ENCODE measurements at places on chromosomes 5 and 9. TPM values are rescaled to one million over a fixed set of nuclear protein-coding genes. Genes with fewer than 3 reads are reported as not detected.

The CBY3 gene
- total RNA-seq, result 0.68 TPM

The SPINK4 gene
- not detected for total RNA-seq

The GFPT2 gene
- 0.18 TPM for total RNA-seq

The PCDHGB6 gene
- total RNA-seq, result not detected

The ANKRA2 gene
- 15.6 TPM for total RNA-seq

The PDCD1LG2 gene
- total RNA-seq, result 0.08 TPM

The NRG2 gene
- 0.10 TPM for total RNA-seq

DNA sequence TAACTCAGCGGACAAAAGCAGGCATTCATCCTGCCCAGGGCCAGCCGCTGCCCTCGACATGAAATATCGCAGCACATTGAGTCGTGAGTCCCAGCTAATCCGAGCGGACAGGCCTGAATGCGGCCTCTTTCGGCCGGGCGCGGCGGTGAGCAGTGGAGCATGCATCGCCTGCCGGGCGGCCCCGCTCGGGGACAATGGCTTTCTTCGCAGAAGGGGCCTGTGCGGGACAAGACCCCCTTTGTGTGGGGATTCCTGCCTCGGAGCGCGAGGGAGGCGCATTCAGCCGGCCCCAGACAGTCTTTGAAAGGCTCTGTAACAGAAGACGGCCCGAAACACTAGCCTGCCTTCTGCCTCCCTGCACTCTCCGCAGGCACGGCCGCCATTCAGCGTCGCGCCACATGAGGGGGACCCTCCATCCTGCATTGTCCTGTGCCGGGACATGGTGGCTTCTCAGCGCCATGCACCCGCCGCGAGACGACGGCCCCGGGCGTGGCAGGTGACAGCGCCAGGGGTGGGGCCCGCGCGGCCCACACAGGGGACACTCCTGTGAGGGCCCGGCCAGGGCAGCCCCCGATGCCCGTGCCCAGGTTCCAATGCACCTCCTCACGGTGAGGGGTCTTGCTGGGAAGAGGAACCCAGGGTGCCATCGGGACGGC lies 52.0 kb downstream of the EXD3 start:
- no peak for DNase-seq

DNA sequence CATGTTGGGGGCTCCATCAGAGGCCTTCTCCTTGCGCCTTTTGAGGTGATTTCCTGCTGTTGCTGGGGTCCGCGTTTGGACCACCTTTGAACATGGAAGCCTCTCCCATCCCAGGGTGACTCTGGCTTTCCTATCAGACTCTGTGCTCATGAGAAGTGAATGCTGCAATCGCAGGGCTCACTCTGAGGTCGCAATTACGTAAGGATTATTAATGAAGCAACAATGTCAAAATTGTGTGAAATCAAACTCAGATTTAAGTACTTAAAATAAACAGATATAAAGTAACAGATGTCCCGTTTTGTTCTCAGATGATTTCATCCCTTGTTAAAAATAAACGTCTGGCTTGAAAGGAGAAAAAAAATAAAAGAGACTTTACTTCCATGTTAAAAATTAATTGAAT lies 634.2 kb downstream of the BNC2 start:
- no peak for DNase-seq

DNA sequence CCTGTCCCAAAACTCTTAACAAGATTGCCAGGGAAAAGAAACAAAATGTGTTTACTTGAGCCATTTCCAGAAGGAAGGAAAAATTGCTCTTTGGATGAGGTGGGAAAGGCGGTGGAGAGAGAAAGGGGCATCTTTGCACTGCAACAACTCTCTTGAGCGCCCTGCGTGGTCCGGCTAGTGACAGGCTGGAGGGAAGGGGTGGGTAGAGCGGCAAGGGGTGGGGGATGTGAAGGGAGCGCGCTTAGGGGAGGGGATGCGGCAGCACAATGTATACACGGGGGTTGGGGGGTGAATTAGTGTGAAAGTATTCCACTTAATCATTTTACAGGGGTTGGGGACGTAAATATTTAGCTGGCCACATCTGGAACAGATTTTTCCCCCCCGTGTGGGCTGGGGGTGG lies 1.3 kb downstream of the FGF10 start:
- no peak for DNase-seq

- DNase-seq, result peak; percentile 21
Measured at GRCh38 chr9:132283165-132283564, 71.6 kb downstream of the SETX start.

DNA sequence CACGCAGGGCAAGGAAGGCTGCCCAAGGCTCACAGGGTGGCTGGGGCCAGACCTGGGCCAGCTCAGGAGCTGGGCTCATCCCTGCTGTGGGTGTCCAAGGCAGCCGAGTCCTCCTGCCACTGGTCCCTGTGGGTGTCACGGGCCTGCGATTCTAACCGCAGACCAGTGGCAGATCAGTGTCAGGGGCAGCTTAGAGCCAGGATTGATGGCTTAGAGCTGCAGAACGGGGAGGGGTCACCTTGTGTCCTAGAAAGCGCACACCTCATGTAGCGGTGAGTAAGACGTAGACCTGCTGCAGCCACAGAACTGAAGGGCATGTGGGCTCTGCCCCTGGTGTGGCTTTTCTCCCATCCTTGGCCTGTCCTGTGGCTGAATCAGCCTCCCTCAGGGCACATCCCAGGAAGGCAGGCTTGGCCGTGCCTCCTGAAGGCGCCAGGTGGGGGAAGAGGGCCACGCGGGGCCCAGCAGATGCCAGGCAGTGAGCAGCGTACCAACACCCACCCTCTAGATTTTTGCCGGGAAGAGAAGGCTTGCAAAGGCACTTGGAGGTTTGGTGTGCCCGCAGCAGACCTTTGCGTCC lies 78.3 kb upstream of the FCN2 start:
- no peak for DNase-seq

DNA sequence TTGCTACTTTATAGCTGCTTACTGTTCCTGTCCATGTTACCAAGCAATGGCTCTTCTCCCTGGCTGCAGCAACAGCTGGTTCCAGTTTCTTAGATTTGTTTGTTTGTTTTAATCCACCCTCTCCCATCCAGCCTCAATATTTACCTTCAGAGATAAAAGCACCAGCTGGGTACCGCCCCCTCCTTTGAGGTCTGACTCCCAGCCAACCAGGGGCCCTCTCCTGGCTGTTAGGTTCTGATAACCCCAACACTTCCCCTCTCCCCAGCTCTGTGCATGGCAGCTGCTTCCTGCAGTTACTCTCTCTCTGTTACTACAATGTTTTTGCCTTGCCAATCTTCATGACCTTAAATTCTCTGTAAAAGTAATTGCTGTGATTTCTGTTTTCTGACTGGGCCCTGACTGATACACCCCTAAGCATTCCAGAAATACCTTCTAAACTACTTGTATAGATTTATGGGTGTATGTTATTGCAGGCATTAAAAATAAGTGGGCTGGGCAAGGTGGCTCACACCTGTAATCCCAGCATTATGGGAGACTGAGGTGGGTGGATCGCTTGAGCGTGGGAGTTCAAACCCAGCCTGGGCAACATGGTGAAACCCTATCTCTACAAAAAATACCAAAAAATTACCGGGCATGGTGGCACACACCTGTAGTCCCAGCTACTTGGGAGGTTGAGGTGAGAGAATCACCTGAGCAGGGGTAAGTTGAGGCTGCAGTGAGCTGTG lies 2.6 kb upstream of the GCNT1 start:
- no peak for DNase-seq

DNA sequence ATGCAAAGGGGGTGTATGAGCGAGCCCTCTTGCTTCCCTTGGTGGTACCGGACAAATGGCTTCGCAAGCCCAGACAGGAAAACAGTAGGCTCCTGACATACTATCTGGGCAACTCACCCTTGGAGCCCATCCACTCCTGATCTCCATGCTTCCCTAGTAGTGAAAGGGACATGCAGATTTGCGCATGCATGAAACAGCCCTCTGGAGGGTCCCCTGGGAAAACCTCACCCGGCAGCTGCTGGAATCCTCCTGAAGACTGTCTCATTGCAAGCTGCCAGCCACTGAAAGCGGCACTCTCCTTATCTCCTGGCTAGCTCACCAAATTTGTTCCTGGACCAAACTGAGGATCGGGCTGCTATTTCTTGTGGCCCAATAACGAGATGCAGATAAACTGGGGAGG lies 10.2 kb downstream of the ZNF169 start:
- DNase-seq, result no peak

GRCh38 chr9:108181441-108181840 lies 674.3 kb downstream of the ACTL7B start:
- DNase-seq, result no peak

GRCh38 chr9:127336506-127337352 lies 60.2 kb upstream of the SLC2A8 start:
- DNase-seq, result no peak

DNA sequence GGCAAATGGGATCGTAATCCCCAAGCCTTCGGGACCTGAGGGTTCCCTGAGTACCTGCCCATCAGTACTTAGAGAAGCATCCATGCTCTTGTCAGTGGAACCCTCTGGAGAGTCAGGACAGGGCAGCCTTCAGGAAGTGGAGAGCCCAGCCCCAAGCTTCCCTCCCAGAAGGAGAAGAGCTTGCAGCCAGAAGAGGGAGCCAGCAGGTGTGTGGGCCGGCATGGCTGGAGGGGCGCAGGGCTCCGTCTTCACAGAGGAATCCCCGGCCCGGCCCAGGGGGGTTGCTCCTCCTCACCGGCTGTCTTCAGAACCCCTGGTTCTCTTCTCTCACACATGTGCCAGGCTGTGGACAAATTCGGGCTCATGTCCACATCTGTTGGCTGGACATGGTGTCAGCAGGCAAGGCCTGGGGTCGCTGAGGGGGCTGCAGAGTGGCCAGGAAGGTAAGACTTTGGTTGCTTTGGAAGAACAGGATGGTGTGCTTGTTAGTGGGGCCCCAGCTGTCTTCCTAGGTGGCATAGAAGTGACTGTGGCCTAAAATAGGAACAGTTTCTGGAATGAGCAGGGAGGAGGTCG lies 58.9 kb upstream of the RXRA start:
- no peak for DNase-seq

DNA sequence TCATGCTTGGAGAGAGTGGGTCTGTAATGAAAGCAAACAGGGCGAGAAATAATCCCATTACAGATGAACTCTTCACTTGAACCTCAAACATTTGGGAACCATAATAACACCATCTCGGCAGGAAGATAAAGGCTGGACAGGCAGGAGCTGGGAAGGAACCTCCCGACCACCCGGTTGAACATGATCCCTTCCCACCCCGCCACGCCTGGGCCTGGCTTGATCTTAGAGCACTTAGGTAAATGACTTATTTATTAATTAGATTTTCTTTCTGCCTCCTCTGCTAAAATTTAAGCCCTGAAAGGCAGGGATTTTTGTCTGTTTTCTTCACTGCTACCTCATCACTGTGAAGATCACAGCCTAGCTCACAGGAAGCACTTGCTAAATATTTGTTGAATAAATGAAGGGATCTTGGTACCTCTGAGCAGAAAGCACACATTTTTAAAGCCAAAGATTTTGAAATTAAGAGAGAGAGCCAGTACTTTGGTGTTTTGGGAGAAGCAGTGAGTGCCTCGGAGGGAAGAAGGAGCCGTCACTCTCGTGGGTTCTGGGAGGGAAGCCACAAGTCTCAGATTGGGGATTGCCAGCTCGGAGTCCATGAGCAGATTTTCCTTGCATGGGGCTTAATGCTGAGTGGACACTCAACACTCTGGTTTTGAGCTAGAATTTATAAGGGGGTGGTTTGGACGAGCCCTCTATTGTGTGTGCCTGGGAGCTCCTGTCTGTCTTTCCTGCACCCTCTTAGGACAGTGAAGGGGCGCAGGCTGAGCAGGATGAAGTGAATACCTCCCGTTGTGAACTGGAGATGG lies 133.3 kb downstream of the MACROH2A1 start:
- no peak for DNase-seq

- DNase-seq, result no peak
Measured at GRCh38 chr5:112885001-112885400, 23.9 kb downstream of the SRP19 start.

- DNase-seq, result peak; percentile 22
Measured at GRCh38 chr5:73120222-73121118, at the start of gene TMEM171. Gene TMEM171, plus strand, starts transcription at chr5:73120575. Its CDS starts 2,799 bp downstream, at chr5:73123374.

DNA sequence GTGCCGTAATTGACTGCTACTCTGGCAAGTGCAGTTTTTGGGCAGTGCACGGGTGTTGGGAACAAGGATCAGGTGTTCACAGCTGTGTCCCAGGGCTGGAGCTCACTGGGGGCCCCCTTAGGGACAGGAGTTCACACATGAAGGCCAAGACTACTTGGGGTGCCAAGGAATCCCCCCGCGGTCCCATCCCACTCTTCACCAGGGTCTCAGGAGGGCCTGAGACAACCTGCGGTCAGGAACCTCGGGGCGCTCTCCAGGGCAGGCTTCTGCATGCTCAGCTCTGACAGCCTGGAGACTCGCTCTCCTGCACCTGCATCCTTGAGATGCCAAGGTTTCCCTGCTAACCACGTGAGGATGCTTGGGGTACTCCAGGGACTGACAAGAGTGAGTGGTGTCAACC lies 2.3 kb upstream of the MAN1B1 start:
- no peak for DNase-seq

GRCh38 chr5:158921441-158922262 lies 178.1 kb downstream of the EBF1 start:
- DNase-seq, result no peak

Measured in activated naive CD8-positive, alpha-beta T cell treated with anti-CD3 and anti-CD28 coated beads for 36 hours (primary cell).